Right cardiac atrium (tissue), 5 donors: ENCODE measurements at places on chromosomes 3 and 15. TPM values are rescaled to one million over a fixed set of nuclear protein-coding genes. Genes with fewer than 3 reads are reported as not detected.

Gene APEH
- 110 TPM for total RNA-seq

Gene GDPGP1
- 15.2 TPM for total RNA-seq

Gene IL12A
- total RNA-seq, result 1.0 TPM

Gene CAV3
- 27.7 TPM for total RNA-seq

Gene ZIC1
- total RNA-seq, result not detected

Gene LEKR1
- total RNA-seq, result 0.97 TPM

Gene TIMP4
- 19.6 TPM for total RNA-seq

Gene LXN
- 9.7 TPM for total RNA-seq

Gene KBTBD13
- 2.8 TPM for total RNA-seq

Gene STX19
- total RNA-seq, result 0.28 TPM

Gene RNF111
- 25.2 TPM for total RNA-seq
